ENCODE measurements at places on chromosomes 2 and 18.

- no peak for DNase-seq
Observed at GRCh38 chr2:125554956-125555355, 1101.0 kb upstream of the GYPC start.

GRCh38 chr2:170305711-170306110 is 127.8 kb downstream of the MYO3B start:
- DNase-seq = no peak

GRCh38 chr18:73043211-73043610 is 175.4 kb upstream of the NETO1 start:
- no peak for DNase-seq

GRCh38 chr2:29743516-29743915 is 177.9 kb downstream of the ALK start:
- no peak for DNase-seq

- DNase-seq = no peak
Observed at GRCh38 chr2:236574424-236575145, 5.0 kb downstream of the ACKR3 start.

DNA sequence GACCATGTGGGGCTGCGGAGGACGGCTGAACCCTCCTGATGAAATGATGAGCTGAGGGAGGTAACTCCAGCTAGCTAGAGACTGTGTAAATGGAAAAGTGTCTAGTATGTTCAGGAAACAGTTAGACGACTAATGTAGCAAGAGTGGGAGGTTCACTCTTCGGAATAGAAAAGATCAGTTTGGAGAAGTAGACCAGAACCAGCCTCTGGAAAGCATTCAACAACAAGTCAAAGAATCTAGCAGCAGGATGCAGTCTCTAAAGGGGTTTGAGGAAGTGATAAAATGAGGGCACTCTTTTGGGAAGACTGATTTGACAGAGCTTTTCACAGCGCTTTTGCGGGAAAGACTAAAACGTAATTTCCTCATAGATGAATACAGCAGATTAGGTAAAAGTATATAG is 79.6 kb downstream of the GAREM1 start:
- no peak for DNase-seq

DNA sequence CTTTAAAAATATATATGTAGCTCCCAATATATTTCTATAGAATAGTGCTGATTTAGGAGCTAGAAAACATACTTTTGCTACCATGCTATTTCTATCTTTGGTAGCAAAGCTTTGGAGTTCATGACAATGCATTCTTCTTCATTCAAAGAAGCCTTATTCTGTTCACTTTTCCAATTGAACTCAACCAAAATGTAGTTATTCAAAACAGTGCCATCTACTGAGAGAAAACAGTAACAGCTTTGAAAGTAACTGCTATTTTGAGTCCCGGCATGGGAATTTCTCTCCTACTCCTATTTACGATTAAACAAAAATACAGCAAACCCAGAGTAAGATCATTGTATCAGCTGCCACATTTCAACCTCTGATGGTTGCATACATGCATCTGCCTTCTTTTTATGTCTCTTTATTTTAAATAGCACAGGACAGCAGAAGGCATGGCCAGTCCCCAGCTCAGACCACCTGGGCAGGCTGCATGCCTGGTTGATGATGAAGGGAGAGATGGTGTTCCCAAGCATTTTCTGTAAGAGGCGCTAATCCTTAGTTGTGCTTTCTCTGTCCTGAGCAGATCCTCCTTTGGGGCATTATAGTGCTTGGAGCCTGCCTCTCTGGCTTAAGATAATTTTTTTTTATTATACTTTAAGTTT is 69.7 kb upstream of the SULT1C3 start:
- DNase-seq = no peak

GRCh38 chr2:33136056-33136455 is 189.3 kb downstream of the LTBP1 start:
- no peak for DNase-seq

GRCh38 chr2:68906716-68907115 is 35.5 kb upstream of the BMP10 start:
- no peak for DNase-seq

DNA sequence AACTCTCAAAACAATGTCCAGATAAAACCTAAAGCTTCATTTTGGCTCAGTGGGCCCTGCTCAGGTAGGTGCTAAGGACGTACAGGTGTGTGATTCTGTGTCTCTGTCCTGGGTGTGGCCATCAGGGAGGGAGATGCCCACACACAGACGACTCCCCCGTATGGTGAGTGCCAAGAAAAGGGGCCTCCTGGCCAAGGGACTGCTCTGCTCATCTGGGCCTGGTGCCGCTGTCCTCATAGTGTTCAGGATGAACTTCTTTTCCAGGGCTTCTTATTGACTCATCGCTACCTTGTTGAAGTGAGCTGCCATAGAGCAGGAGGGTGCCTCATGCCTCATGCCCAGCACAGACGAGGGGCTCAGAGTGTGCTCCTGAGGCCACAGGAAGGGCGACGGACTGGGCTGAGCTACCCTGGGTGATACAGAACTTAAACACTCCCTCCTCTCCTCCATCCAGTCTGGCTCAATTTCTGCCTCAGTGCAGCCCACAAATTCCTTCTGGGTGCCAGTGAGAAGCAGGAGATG is 57.8 kb downstream of the ITGB1BP1 start:
- no peak for DNase-seq

GRCh38 chr2:161990036-161990435 is 84.0 kb downstream of the DPP4 start:
- no peak for DNase-seq

DNA sequence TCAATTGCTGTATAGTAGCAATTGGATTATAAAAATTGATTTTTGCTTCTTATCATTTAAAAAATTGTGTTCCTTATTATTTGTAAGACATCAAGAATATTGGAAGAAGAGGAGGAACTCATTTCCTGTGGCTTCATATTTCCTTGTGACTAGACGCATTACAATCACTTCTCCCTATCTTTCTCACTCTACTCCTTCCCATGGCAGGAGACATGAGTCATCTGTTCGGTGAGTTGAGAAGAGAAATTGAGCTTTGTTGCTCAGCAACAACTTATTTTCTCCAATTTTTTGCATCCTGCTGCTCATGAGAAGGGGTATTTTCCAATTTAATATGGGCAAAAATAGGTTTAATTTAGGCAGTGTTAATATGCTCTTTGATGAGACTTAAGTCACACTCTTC is 1783.9 kb downstream of the SUCLG1 start:
- DNase-seq = no peak

DNA sequence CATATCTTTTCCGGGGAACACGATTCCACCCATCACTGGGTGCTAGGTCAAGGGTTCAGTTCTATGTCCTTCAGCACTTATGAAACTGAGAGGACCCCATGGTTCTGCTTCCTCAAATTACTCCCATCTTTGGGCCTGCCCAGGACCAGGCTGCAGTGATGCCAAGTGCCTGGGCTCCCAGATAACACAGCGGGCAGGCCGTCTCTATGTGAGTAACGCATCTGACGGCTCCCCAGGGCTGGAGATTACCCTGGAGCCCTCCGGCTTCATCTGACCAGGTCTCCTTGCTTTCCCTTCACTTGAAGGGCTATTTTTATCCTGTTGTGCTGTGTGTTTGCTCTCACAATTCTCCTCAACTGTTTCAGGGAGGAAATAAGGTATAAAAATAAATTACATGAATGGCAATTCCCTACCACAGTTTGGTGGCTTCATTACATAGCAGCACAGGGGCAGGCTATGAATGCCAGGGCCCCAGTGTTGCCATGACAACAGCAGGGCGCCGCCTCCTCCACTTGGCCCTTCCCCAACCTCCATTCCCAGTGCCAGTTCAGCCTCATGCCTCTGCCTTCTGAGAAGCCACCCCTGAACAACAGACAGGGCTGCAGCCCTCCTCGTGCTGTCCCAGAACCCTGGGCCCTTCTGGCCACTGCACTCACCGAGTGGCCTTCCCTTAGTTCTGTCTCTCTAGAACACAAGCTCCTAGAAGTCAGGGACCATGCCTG is 25.4 kb upstream of the TMEM131 start:
- DNase-seq = no peak

DNA sequence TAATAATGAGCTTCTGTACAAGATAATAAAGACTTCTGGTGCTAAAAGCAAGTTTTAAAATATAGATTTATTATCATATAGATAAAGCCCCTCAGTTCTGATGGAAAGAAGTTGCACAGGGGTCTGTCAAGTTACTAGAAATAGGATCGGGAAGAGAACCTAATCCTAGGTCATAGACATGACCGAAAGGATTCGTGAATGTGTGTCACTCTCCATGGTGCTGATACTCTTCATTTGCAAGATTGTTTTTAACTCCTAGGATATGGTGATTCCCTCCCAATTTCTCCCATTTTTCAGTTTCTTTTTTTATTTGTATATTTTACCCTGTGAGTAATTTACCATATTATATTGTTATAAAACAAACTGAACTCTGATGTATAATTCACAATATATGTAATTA is 58.9 kb upstream of the CTNNA2 start:
- DNase-seq = no peak

DNA sequence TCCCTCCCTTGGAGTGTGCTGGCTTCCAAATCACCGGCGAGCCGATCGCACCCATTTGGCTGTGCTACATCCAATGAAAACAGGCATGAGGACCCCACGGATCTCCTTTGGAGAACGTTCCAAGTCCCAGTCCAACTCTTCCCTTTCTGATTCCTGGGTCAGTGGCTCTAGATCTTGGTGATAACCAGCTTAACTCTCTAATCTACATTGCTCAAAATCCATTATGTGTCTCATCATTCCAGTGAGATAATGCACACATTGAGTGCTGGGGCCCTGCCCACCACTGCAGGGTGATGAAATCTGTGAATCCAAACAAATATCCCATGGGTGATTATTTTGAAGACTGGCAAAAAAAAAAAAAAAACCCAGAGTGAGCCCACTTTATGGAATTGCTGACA is 232.7 kb upstream of the COPS8 start:
- DNase-seq = no peak

- no peak for DNase-seq
Observed at GRCh38 chr2:109336296-109336695, 207.3 kb downstream of the SH3RF3 start.

GRCh38 chr2:10220045-10220901 is 82.4 kb upstream of the HPCAL1 start:
- DNase-seq = no peak

- DNase-seq = no peak
Observed at GRCh38 chr18:58779529-58779928, 85.1 kb upstream of the ZNF532 start.

DNA sequence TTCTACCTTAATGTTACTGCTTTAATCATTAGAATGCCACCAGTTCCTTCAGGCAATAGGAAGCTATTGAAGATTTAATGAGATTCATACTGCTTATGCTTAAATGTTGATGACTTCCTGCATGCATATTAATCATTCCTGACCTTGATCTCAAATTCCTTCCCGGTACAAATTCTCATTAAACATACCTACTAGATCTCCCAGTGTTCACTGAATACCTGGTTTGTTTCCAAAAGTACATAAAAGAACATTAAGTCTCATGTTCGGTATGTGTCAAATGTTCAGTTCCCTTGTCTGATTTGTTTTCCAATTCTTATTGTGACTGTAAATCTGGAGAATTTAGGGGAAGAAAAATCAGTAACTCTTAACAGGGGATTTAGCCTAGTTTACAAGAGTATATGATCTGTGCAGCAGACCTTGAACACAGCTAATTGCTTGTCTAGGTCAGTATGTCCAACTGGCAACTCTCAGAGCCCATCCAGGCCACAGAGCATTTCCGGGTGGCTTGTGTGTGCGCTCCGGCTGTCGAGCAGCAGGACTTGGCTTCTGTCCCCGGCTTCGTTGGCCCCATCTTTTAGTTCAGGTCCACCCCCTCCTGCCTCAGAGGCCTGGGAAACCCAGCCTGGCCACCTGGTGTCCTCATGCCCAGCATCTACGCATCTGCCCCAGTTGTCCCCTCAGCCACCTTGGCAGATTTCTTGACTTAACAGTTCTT is 13.1 kb downstream of the METAP1D start:
- DNase-seq = no peak

GRCh38 chr18:52208646-52209045 is 131.4 kb upstream of the DCC start:
- no peak for DNase-seq

DNA sequence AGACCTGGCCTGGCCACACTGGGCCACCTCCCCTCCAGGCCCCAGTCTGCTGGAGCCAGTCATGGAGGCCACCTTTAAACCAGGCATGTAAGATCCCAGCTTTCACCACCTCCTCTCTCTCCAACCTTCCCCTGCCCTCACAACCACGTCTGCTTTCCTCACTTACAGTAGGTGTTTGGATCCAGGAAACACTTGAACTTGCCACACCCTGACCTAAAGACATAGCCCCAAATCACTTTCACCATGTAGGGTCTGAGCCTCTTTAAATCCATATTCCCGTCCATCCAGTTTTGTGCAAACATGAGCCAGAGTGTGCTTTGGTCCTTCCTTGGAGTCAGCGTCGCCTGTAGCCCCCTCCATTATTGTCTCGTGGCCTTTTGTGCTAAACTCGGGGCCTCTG is 66.8 kb downstream of the NRP2 start:
- DNase-seq = no peak

DNA sequence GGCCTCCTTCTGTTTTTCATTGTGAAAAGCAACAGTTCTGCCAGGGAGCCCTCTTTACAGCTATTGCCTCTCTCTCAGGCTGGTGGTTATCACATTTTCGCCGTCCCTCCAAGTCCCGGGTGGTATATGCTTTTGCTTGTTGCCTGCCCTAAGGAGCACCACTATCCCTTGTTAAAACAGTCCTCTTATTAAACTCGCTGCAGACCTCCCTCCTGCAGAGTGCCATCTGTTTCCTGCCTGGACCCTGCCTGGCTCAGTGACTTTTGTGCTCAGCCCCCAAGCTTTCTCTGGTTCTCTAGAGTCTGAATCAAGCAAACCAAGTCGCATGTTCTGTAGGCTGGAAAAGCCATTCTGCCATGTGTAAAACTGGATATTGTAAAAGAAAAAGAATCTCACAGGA is 72.1 kb upstream of the FHL2 start:
- DNase-seq = no peak

DNA sequence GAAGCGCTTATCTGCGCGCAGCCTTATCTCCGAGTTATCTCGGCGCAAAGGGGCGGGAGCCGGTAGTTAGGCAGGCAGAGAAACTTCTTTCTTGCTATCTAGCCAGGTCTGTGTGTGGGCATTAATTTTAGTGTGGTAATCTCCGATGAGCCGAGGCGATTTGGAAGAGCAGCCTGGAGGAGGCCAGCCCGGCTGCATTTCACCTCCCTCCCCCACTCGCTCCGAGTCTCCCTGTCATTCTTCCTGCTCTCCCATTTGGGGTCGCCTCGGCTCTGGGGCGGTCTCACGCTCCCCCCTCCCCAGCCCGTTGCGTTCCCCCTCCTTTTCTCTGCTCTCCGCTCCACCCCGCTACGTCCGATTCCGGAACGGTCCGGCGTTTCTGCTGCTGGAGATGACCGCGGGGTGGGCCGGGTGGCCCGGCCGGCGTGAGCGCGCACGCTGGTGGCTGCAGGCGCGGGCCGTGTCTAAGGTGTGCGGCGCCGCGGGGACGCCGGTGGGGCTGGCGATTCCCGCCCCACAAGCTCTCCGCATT is 566 bp downstream of the GATA6 start:
- no peak for DNase-seq

DNA sequence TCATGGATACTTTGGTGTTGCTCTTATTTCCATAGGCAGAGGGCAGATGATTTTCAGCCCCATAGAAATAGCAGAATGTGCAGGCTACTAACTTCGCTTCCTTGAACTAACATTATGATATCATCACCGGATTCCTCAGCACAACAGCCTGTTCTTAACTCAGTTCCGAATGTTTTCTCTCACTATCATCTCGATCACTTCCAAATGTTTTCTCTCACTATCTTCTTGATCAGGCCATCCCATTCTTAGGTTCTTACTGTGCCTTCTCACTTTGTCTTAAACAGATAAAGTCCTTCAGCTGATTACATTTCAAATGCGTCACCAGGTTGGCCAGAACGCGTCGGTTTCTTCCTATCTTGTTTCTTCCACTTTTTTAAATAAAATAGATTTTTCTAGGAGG is 11.4 kb upstream of the MBD2 start:
- DNase-seq = no peak

All from retinal pigment epithelial cell (primary cell).